Ureter (tissue), 1 donor: ENCODE measurements at places on chromosomes 16 and 17.
A peak's percentile ranks its signal among the peaks of the same experiment; 100 is the strongest.

DNA sequence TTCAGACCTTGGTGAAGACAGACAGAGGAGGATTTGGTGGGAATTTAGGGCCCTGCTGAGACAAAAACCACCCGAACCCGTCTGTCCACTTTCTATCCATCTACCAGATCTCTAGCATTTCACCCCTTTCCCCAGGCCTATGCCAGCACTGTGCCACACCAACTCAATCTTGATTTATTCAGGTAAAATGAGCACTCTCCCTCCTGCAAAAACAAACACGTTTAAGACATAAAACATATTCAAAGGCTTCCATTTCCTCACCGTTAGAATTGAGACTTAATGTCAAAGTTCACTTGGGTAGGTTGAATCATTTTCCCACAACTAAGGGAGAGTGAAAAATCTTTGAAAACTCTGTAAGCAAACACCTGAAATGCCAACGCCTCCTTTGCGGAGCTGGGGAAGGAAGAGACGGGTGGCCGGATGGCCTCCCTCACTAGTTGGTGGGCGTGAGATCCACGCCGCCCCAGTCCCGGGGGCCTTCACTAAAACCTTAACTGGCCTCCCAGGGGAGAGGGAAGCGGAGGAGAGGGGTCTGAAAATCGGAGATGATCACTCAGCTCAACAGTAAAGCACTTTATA is 862 bp downstream of the DCAKD start:
- peak; percentile 77 for DNase-seq

DNA sequence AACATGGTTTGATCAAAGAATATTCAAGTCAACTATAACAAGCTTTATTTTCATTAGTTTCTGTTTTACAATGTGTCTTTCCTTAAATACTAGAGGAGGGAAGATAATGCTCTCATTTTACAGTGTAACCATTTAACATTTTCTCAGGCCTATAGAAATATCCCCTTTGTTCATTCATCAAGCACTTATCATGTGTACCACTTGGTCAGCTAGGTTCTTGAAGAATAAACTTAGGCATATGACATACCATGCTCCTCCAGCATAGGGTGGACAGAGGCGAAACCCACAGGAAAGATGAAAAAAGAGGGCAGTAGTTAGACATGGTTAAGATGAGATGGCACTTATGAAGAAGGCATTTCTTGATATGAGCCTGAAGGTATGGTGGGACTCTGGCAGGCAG is 34.0 kb upstream of the HLF start:
- DNase-seq: no peak

- no peak for DNase-seq
Measured at GRCh38 chr16:57113042-57113453, 20.7 kb downstream of the CPNE2 start.

DNA sequence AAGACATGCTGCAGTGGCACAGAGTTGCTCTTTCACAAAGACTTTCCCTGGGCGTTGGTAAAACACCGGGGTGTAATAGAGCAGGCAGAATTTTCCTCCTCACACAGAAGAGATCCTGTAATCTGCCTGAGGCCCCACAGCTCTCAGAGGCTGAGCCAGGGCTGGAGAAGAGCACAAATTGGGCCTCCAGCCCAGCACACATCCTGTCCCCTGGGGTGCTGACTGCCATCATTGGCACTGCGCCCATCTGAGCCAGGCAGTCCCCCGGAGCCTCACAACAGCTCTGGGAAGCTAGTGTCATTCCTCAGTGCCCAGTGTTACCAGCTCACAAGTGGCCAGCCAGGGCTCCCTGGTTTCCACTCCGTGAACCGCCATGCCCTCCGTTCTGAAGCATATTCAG is 119.4 kb downstream of the SOCS1 start:
- no peak for DNase-seq

GRCh38 chr16:53166099-53166498 is 111.3 kb downstream of the CHD9 start:
- no peak for DNase-seq

DNA sequence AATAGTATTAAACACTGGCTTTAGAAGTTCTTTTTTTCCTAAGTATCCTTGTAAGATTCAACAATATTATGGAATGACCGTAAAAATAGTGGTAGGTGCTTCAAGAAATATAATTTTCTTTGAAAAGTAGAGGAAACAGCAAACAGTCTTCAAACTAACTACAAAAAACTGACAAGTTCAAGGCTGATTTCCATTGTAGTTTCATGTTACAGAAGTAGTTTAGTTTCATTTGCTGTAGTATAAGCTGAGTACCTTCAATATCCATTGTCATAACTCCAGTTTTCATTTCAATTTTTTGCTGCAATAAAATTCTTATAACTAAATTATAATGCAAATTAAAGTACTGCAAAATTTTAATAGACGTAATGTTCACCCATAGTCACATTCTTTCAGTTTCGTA is 19.3 kb downstream of the PHKB start:
- no peak for DNase-seq
